ENCODE measurements at places on chromosomes 11 and 22. TPM values are rescaled to one million over a fixed set of nuclear protein-coding genes. Genes with fewer than 3 reads are reported as not detected.

DNA sequence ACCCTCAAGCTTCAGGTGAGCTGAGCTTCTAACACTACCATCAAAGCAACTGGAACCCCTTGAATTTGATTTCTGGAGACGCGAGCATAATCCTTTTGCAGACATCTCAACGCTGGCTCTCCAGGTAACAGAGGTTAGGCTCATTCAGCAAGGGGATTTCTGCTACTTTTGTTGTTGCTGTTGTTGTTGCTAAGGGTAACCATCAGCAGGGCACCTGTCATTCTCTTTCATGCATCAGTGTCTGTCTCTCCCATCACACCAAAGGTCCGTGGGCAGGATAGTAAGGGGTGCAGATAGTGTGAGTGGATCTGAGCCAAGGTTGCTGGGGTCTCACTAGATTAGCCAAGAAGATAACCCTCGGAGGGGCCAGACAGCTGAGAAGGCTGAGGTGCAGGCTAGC, 90.3 kb downstream of the TP53I11 start:
- peaks cover 40% of the 10 kb centered on the region for H3K4me1 ChIP-seq
- no peak overlapping the region for H3K27ac ChIP-seq
- H3K36me3 ChIP-seq: no peaks in the 10 kb centered on the region
- DNase-seq: no peak

- H3K4me1 ChIP-seq: peaks cover 7% of the 10 kb centered on the region
- H3K4me3 ChIP-seq: no peak overlapping the region
- no peaks in the 10 kb centered on the region for H3K36me3 ChIP-seq
These were observed 42.6 kb upstream of the TUB start for GRCh38 chr11:8038393-8038792.

- no peak for DNase-seq
- H3K27ac ChIP-seq: peak overlapping the region; percentile 29
- H3K36me3 ChIP-seq: peaks cover 4% of the 10 kb centered on the region
- H3K4me3 ChIP-seq: no peak overlapping the region
- H3K4me1 ChIP-seq: peaks cover 32% of the 10 kb centered on the region
These were observed 102.8 kb downstream of the STIM1 start for GRCh38 chr11:3958281-3958680.

The OR51B5 gene
- not detected for total RNA-seq

The SUN2 gene
- total RNA-seq: 151 TPM

GRCh38 chr22:27613099-27614005, 188.2 kb downstream of the MN1 start:
- H3K36me3 ChIP-seq: no peaks in the 10 kb centered on the region
- H3K27ac ChIP-seq: no peak overlapping the region
- no peaks in the 10 kb centered on the region for H3K27me3 ChIP-seq
- DNase-seq: no peak

Data from osteocyte (in vitro differentiated cells).